HepG2 (cell line): ENCODE measurements at places on chromosomes 6 and 20.

GRCh38 chr6:96450082-96450769 lies 71.4 kb upstream of the UFL1 start:
- H3K27ac ChIP-seq = no peak overlapping the region
- H3K4me1 ChIP-seq = no peaks in the 10 kb centered on the region
- H3K36me3 ChIP-seq = no peaks in the 10 kb centered on the region
- no peaks in the 10 kb centered on the region for H3K27me3 ChIP-seq
- DNase-seq = no peak
- no peak overlapping the region for H3K4me3 ChIP-seq

GRCh38 chr6:91198588-91199255 lies 611.9 kb upstream of the MAP3K7 start:
- DNase-seq = no peak
- no peaks in the 10 kb centered on the region for H3K36me3 ChIP-seq
- no peaks in the 10 kb centered on the region for H3K4me1 ChIP-seq
- no peaks in the 10 kb centered on the region for H3K27me3 ChIP-seq

- DNase-seq = no peak
- no peak overlapping the region for H3K27ac ChIP-seq
- H3K27me3 ChIP-seq = no peaks in the 10 kb centered on the region
- peaks cover 39% of the 10 kb centered on the region for H3K4me1 ChIP-seq
These were observed 102.6 kb upstream of the TNFAIP3 start for GRCh38 chr6:137764464-137764863.

GRCh38 chr6:118776607-118777549 lies 117.1 kb upstream of the ASF1A start:
- H3K36me3 ChIP-seq = no peaks in the 10 kb centered on the region
- H3K4me1 ChIP-seq = no peaks in the 10 kb centered on the region
- H3K27me3 ChIP-seq = peaks cover 10% of the 10 kb centered on the region; the same call in 2 of the 3 replicates

GRCh38 chr6:138044972-138045371 lies 62.2 kb downstream of the PERP start:
- DNase-seq = no peak
- no peak overlapping the region for H3K27ac ChIP-seq
- no peaks in the 10 kb centered on the region for H3K27me3 ChIP-seq
- no peak overlapping the region for H3K4me3 ChIP-seq

- DNase-seq = no peak
- H3K27ac ChIP-seq = no peak overlapping the region
- H3K4me1 ChIP-seq = peaks cover 38% of the 10 kb centered on the region
- H3K27me3 ChIP-seq = no peaks in the 10 kb centered on the region
These were observed 83.0 kb downstream of the RTN4IP1 start for GRCh38 chr6:106546261-106546690.

- no peak overlapping the region for H3K27ac ChIP-seq
- DNase-seq = no peak
- H3K27me3 ChIP-seq = no peaks in the 10 kb centered on the region; the same call in 2 of the 3 replicates
- no peaks in the 10 kb centered on the region for H3K36me3 ChIP-seq
These were observed 53.4 kb downstream of the AKAP12 start for GRCh38 chr6:151292974-151293687.

- no peak for DNase-seq
- no peak overlapping the region for H3K4me3 ChIP-seq
- H3K27ac ChIP-seq = no peak overlapping the region
- H3K36me3 ChIP-seq = no peaks in the 10 kb centered on the region
These were observed 2.8 kb upstream of the KCNQ2 start for GRCh38 chr20:63475209-63475608.

DNA sequence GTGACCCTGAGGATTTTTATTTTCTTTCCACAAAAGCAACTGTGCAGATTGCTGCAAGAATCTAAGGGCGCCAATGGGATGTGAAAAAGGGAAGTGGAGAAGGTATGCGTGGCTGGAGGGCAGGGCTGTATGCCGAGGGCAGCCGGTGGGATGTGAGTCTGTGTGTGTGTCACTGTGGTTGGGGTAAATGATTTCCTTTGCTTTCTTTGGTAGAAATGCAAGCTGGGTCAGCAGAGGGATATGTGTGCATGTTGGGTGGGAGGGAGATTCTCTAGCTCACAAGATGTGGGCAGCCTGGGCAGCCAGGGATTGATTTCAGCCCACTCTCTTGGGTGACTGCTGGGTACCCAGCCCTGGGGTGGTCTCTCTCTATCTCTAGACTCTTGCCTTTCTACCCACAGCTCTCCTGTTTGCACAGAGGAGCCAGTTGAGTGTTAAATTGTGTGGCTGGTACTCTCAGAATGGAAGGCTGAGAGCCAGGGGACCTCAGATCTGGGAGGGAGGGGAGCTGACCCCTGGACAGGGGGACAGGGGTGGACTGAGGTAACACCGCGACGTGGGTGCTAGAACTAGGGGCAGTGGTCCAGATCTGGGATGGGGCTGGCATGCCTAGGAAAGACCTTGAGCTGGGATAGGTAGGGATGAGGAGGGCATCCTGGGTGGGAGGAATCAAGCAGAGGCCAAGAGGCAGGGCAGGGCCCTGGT lies 136.8 kb upstream of the RNF24 start:
- H3K36me3 ChIP-seq = peaks cover 13% of the 10 kb centered on the region
- H3K27me3 ChIP-seq = no peaks in the 10 kb centered on the region; the same call in 2 of the 3 replicates
- H3K27ac ChIP-seq = no peak overlapping the region
- H3K4me3 ChIP-seq = no peak overlapping the region

GRCh38 chr6:148382861-148383260 lies 40.2 kb downstream of the SASH1 start:
- no peak overlapping the region for H3K4me3 ChIP-seq
- DNase-seq = no peak
- no peaks in the 10 kb centered on the region for H3K4me1 ChIP-seq
- H3K27me3 ChIP-seq = no peaks in the 10 kb centered on the region

- no peak overlapping the region for H3K4me3 ChIP-seq
- no peaks in the 10 kb centered on the region for H3K36me3 ChIP-seq
- no peak overlapping the region for H3K27ac ChIP-seq
- peaks cover 13% of the 10 kb centered on the region for H3K4me1 ChIP-seq
These were observed 6.1 kb downstream of the DOP1A start for GRCh38 chr6:83073615-83074014.

- no peak overlapping the region for H3K27ac ChIP-seq
- H3K27me3 ChIP-seq = peaks cover 2% of the 10 kb centered on the region; the same call in 1 of the 2 replicates
- H3K4me1 ChIP-seq = peaks cover 29% of the 10 kb centered on the region
- no peaks in the 10 kb centered on the region for H3K36me3 ChIP-seq
- H3K4me3 ChIP-seq = no peak overlapping the region
These were observed 934 bp upstream of the CST9 start for GRCh38 chr20:23606652-23607049.

- no peak overlapping the region for H3K27ac ChIP-seq
- no peaks in the 10 kb centered on the region for H3K27me3 ChIP-seq
- peaks cover 79% of the 10 kb centered on the region for H3K36me3 ChIP-seq
- no peak for DNase-seq
- no peaks in the 10 kb centered on the region for H3K4me1 ChIP-seq
- H3K4me3 ChIP-seq = no peak overlapping the region
These were observed 15.7 kb downstream of the PI16 start for GRCh38 chr6:36969988-36970891.

GRCh38 chr6:4649728-4650127 lies 126.5 kb upstream of the CDYL start:
- no peaks in the 10 kb centered on the region for H3K36me3 ChIP-seq
- H3K4me1 ChIP-seq = peaks cover 12% of the 10 kb centered on the region
- H3K27me3 ChIP-seq = peaks cover 13% of the 10 kb centered on the region; the same call in 2 of the 3 replicates
- no peak overlapping the region for H3K27ac ChIP-seq
- H3K4me3 ChIP-seq = no peak overlapping the region

DNA sequence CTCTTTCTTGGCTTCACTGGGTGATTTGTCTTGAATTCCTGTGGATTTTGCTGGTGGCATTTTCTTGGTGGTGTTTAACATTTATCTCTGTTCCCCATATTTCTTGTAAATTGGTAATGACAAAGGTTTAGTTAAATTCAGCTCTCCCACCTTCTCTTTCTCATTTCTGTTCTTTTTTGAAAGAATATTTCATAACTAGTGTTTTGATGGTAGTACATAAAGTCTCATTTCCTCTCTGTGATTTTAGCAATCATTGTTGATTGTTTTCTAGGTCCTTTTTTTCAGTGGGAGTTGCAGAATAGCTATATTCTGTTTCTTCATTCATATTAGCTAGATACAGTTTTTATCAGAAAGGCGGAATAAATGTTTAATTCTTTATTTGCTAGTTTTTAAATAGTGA lies 73.1 kb downstream of the QKI start:
- H3K4me3 ChIP-seq = no peak overlapping the region
- peaks cover under 1% of the 10 kb centered on the region; the same call in 1 of the 2 replicates for H3K36me3 ChIP-seq
- no peaks in the 10 kb centered on the region for H3K4me1 ChIP-seq

GRCh38 chr6:120614723-120615122 lies 719.6 kb downstream of the TBC1D32 start:
- H3K27me3 ChIP-seq = no peaks in the 10 kb centered on the region
- no peaks in the 10 kb centered on the region for H3K4me1 ChIP-seq
- H3K36me3 ChIP-seq = no peaks in the 10 kb centered on the region
- no peak overlapping the region for H3K4me3 ChIP-seq
- no peak overlapping the region for H3K27ac ChIP-seq

GRCh38 chr20:36606158-36607066 lies 833 bp downstream of the RAB5IF start:
- H3K4me3 ChIP-seq = peak overlapping the region; percentile 88
- DNase-seq = peak; percentile 88
- no peaks in the 10 kb centered on the region; the same call in 2 of the 3 replicates for H3K27me3 ChIP-seq
- H3K4me1 ChIP-seq = peaks cover 27% of the 10 kb centered on the region

DNA sequence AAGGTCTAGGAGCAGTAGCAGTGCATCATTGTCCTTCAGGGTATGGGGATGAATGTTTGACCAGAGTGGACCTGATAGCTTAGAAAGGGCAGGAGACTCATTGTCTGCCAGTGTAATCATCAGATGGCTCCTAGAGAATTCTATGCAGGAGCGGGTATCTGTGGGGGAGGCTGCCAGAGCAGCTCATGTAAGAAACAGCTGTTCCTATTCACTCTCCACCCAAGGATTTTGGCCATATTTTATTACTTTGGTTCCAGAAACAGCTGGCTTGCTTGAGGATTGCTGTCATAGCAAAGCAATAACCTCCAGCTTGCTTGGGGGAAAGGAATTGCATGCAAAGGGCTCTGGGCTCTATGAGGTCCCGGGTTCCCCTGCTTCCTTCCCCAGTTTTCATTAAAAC lies 44.1 kb downstream of the RALY start:
- peaks cover 54% of the 10 kb centered on the region for H3K36me3 ChIP-seq
- no peak overlapping the region for H3K27ac ChIP-seq
- no peak for DNase-seq
- H3K4me1 ChIP-seq = peaks cover 29% of the 10 kb centered on the region
- no peak overlapping the region for H3K4me3 ChIP-seq

DNA sequence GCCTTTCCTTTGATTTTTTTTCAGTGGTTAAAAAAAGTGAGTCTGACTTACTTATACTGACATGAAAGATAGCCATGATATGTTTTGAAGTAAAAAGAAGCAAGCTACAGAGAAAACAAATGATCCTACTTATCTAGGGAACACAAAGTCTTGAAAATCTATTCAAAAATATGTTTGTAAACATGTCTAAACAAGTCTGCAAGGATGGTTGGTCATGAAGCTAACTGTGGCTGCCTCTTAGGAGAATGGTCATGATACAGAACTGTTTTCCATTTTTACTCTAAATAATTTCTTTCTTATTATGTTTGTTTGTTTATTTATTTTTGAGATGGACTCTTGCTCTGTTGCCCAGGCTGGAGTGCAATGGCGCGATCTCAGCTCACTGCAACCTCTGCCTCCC lies 21.5 kb downstream of the FERMT1 start:
- H3K4me3 ChIP-seq = no peak overlapping the region
- DNase-seq = no peak
- no peaks in the 10 kb centered on the region for H3K27me3 ChIP-seq
- peaks cover 3% of the 10 kb centered on the region for H3K4me1 ChIP-seq
- H3K27ac ChIP-seq = no peak overlapping the region
- peaks cover 18% of the 10 kb centered on the region for H3K36me3 ChIP-seq

DNA sequence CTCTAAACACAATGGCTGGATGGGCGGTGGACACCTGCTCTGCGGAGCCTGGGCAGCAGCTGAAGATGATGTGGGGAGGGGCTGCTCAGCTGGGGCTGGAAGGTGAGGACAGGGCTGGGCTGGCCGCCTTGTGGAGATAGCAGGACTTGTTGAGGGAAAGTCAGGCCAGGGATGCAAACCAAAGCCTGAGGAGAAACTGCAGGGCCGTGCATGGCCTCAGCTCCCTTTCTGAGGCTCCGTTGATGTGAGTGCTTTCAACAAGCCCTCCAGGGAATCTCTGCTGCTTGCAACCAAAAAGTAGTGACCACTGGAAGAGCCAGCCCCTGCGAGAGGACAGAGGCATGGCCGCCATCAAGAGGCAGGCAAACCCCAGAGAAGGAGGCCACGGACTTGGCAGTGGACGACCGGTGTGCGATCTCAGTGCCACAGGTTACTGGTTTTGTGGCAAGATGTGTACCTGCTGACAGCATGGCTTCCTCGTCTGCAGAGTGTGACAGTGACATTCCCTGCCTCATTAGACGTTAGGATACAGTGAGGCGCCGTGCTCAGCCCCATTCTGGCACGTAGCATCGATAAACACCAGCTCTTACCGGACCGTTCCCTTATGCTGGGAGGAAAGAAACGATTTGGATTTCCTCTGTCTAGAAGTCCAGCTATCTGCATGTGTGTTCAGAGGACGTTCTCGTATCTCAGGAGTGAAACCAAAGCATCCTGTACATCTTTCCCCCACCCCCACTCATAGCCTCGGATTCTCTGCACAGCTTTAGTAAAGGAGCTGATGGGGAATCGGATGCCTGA lies 37.9 kb downstream of the ERMARD start:
- H3K36me3 ChIP-seq = no peaks in the 10 kb centered on the region
- peak overlapping the region; percentile 64 for H3K4me3 ChIP-seq
- peak; percentile 33 for DNase-seq
- peak overlapping the region; percentile 85 for H3K27ac ChIP-seq
- no peaks in the 10 kb centered on the region for H3K27me3 ChIP-seq

GRCh38 chr20:23082846-23083552 lies 3.1 kb downstream of the CD93 start:
- H3K4me1 ChIP-seq = no peaks in the 10 kb centered on the region
- no peak for DNase-seq
- H3K36me3 ChIP-seq = no peaks in the 10 kb centered on the region
- no peak overlapping the region for H3K27ac ChIP-seq
- no peak overlapping the region for H3K4me3 ChIP-seq

- peaks cover 34% of the 10 kb centered on the region for H3K4me1 ChIP-seq
- H3K27me3 ChIP-seq = no peaks in the 10 kb centered on the region
- no peaks in the 10 kb centered on the region; the same call in 1 of the 2 replicates for H3K36me3 ChIP-seq
- H3K27ac ChIP-seq = no peak overlapping the region
- DNase-seq = no peak
These were observed 23.1 kb downstream of the SPAG4 start for GRCh38 chr20:35638751-35639150.

GRCh38 chr6:14880052-14880451 lies 365.8 kb upstream of the JARID2 start:
- no peak overlapping the region for H3K27ac ChIP-seq
- no peaks in the 10 kb centered on the region for H3K4me1 ChIP-seq
- no peaks in the 10 kb centered on the region for H3K27me3 ChIP-seq
- H3K4me3 ChIP-seq = no peak overlapping the region
- H3K36me3 ChIP-seq = no peaks in the 10 kb centered on the region
- DNase-seq = no peak

GRCh38 chr6:25329982-25330381 lies 50.8 kb downstream of the CARMIL1 start:
- H3K4me1 ChIP-seq = peaks cover 13% of the 10 kb centered on the region
- no peak for DNase-seq
- H3K36me3 ChIP-seq = no peaks in the 10 kb centered on the region
- no peak overlapping the region for H3K27ac ChIP-seq
